ENCODE measurements at places on chromosomes 7 and 10.

- DNase-seq = no peak
These were observed 6.8 kb downstream of the POLM start for GRCh38 chr7:44075296-44076075.

DNA sequence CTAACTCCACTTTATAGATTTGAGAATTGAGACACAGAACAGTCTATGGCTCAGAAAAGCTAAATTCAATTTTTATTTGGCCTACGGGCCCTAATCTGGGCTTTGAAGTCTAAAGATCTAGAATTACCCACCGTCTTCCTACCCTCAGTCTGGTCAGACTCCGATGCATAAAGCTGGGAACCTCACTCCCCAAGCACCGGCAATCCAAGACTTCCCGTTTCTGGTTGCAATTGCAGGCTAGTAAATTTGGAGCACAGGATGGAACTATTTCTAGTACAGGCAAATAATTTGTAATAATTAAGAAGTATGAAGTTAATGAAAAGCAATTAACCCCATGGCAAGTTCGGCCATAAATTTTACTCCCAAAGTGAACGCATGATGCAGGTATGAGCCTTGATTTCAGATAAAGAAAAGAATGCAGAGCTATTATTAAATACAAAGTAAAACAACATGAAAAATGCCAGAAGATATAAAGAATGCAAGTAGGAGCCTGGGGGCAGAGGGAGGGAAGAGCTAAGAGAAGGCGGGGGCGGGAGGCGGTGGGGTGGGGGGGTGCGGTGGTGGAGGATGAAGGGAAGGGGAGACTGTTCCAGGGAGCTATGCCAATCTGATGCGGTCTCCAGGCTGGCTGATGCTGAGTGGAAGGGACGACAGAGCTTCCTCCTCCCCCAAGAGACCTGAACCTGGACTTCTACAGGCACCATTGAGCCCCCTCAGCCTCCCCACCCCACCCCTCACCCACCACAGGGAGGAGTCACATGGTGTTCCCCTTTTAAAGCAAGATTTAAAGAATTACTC, 45.1 kb downstream of the BPGM start:
- peak; percentile 20 for DNase-seq

- DNase-seq = no peak
These were observed 1073.6 kb downstream of the SORCS3 start for GRCh38 chr10:105714728-105715127.

GRCh38 chr7:47550788-47551470, 31.0 kb downstream of the TNS3 start:
- no peak for DNase-seq

DNA sequence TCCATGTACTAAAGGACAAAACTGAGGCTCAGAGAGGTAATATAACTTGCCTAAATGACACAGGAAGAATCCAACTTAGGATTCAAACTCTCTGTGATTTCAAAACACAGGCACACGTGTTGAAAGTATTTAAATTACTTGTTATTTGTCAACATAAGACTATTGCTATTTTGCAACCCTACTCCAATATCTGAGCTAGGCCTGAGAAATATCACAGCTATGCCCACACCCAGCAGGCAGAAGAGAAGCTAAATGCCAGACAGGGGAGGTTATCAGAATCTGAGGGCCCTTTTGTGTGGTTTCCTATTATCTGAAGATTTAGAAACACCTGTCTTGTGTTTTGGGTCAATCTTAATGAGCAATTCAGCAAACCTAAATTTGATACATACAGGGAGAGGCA, 204.3 kb downstream of the ANK3 start:
- DNase-seq = no peak

DNA sequence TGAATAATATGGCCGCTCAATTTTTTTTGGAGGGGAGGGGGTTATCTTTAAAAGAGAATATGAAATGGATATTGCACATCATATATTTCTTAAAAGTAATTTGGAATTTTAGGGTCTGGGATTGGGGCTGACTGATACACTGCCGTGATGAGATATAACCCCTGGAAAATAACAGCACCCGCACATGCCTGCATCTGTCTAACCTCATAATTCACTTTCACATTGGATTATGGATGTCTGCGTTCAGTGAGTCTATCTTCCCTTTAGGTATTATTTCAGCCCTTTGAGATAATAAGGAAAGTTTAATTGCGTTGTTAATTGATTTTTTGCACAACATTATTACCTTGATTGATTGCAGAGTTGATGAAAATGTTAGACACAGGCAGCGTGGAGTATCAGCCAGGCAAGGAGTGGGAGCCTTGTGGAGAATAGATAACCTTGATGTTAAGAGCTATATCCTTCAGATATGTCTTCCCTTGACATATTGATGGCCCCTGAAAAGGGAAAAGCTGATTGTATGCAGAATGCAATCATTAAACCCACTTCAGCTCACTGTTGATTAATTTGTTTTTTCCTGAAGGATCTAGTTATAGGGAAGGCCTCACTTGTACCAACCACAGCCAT, 1095.2 kb downstream of the KCNMA1 start:
- DNase-seq = peak; percentile 68

DNA sequence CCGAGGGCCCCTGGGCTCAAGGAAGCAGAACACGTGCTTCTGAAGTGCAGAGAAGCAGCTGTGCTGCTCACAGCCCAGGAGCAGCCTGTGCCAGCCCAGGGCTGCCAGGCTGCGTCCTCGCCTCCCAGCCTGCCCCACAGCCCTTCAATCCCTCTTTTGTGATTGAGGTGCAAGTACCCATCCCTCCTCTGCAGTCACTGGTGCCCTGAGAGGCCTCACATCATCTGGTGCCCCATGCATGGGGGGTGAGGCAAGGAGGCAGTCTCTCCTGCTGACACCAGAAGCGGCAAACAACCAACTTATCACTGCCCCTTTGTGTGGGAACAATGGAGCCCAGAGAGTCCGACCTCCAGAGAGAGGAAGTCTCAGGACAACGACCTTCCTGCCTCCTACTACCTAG, 49.8 kb upstream of the FGFR2 start:
- DNase-seq = no peak

DNA sequence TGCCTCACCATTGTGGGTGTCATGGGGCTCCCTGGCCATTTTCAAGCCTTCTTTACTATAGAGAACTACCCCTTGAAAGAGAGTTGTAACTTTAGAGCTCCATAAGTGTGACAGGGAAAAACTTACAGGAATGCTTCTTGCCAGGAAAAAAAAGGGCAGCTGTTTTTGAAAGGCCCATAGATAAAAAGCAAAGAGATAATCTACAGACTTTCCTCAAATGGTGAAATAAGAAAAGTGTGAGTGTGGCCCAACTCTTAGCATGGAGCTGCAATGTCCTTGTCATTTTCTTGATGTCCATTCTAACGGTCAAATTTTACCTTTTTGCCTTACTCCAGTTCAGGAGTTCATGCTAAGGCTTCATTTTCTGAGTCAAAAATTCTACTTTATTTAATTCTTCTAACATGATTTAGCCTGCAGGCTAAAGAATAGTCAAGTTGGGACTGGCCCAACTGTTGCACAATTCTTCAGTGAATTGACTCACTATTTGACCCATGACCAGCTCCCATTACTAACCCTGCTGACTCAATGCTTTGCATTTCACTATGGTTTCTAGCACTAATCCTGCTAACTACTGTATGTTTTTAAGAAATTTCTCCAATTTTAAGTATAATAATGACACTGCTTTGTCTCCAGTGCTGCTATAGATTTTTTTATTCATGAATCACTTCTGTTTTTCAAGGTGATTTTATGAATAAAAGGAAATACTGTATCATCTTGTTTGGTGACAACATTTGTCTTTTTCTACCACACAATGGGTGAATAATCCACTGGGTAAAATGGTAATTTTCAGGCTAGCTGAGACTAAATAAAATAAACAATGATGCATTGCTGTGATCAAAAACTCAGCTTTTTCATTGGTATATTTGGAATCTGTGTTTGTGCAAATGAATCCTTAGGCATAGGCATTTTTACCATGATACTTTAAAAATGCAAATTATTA, 41.4 kb upstream of the SGCE start:
- DNase-seq = no peak

DNA sequence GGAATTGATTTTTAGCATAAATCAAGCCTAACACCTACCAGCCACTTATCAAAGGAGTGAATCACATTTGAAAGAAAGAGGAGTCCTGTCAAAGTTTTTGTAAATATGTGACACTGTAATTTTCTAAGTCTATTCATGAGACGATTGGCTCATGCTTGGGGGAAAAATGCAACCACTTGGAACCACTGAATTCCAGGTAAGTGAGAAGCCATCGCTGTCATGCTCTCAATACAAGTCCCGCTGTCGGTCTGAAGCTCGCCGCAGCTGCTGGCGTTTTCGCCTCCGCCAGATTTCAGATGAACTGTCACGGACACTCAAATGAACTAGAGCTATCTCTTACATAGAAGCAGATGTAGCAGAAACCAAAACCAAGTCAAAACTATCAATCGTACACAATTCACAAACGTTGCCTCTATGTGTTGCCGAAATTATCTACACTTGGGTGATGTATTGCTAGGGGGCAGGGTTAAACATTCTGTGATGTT, 279.8 kb upstream of the FZD8 start:
- DNase-seq = no peak

DNA sequence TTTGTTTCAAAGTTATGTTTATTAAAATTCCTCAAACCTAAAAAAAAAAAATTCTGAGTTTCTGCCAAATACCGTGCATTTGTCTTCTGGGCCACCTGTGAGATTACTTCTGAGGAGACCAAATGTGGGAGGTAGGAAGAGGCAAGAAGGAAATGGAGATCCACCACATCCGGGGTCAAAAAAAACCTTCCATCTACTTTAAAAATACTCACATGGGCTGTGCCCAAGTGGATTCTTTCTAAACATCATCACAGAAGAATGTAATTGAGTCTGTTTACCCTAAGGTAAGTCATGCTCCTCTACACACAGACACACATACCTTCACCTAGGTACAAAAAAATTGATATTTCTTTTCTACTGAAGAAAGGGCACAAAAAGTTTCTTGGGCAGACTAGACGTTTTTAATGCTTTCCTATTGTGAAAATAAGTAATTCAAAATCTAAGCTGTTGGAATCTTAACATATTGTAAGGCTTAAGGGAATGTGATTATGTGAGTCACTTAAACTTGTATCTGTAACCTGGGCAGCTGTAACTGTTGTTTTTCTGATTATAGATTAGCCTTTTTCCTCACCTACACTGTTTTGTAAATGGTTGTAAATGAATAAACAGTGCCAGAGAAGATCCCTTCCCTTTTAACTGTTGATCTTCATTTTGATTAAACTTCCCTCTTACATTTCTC, 19.1 kb upstream of the SPOCK2 start:
- no peak for DNase-seq

DNA sequence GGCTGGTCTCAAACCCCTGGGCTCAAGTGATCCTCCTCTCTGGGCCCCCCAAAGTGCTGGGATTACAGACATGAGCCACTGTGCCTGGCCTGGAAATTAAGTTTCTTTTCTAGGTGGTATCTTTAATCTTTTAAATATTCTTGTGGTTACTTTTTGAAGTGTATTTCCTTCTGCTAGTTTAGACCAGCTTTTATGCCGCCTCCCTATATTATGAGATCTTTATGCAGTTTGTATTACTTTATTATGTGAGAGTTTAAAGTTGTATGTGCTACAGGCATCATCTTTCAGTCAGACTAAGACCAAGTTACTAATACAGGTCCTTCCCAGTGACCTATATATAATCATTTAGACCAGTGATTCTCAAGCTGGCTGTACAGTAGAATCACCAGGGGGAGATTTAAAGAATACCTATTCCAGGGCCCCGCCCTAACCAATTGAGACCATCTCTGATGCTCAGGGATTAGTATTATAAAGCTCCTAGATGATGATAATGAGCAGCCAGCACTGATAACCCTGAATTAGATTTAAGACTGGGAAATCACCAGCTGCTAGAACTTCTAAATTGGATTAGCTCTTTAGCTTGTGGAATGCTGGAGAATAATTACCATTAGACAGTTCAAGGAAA, 11.3 kb downstream of the INPP5F start:
- no peak for DNase-seq

GRCh38 chr7:18469316-18469715, 26.2 kb upstream of the HDAC9 start:
- no peak for DNase-seq

DNA sequence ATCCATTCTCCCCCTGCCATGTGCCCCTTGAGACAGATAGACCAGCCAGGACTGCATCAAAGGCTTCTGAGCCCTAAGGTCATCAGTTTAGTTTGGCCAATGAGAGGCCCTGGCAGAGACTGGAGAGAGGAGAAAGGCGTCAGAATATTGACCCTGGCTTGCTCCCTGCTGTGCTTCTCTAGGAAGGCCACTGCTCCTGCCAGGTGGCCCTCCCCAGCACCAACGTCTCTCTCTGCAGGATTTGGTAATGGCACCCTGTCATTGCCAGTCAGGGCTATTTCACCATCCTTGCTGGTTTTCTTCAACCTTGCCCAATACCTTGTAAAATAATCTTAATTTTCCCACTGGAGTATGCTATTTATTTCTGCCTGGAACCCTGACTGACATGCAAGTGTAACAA, 38.8 kb upstream of the ZRANB1 start:
- DNase-seq = no peak

- DNase-seq = no peak
These were observed 151.4 kb downstream of the TMEM168 start for GRCh38 chr7:112638675-112639400.

DNA sequence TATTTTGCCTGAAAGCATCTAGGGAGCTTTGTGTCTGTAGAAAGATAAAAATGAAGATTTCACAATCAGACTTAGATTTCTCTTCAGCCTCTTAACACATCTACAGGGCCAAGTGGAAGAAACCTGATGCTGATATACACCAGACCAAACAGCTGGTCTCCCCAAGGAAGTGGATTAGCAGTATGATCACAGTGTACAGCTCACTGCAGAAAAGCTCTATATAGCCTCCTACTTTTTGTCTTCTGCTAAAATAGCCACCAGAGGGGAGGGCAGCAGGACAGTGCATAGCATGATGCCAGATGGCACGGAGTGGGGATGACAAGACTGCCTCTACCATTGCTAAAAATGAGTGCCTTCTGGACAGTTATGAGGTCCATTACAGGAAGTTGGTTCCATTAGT, 16.0 kb downstream of the FAM13C start:
- no peak for DNase-seq

- no peak for DNase-seq
These were observed 438.9 kb downstream of the ADRA2A start for GRCh38 chr10:111515706-111516105.

GRCh38 chr7:12056977-12057376, 154.1 kb upstream of the TMEM106B start:
- DNase-seq = no peak

DNA sequence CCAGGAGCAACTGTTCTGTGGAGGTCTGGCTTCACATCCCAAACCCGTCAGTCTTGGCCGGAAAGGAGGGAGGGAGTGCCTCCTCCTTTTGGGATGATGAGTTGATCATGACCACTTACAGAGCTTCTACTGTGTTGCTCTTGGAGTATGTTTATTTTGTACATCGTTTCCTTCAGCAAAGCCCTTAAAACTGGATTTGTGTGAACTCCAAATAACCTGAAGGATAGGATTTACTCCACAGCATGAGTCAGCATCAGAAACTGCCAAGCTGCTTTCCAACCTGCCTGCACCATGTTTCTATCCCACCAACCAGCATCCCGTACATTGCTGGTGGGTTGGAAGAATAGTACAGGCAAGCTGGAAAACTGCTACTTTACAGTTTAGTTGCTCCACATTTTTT, 3.5 kb downstream of the CCDC201 start:
- DNase-seq = no peak

GRCh38 chr7:29723599-29723998, 82.7 kb upstream of the WIPF3 start:
- peak; percentile 66 for DNase-seq
